Frontal cortex (tissue), 4 donors: ENCODE measurements at places on chromosomes 5 and 9. TPM values are rescaled to one million over a fixed set of nuclear protein-coding genes. Genes with fewer than 3 reads are reported as not detected.

The LCN15 gene
- total RNA-seq = not detected

The NXNL2 gene
- total RNA-seq = 0.41 TPM

GRCh38 chr5:117748336-117748735 is 1173.7 kb upstream of the SEMA6A start:
- DNase-seq = no peak

GRCh38 chr9:75183306-75183705 is 95.0 kb downstream of the OSTF1 start:
- no peak for DNase-seq

GRCh38 chr9:86792136-86792535 is 155.2 kb downstream of the GAS1 start:
- no peak for DNase-seq

The SPINK14 gene
- not detected for total RNA-seq

DNA sequence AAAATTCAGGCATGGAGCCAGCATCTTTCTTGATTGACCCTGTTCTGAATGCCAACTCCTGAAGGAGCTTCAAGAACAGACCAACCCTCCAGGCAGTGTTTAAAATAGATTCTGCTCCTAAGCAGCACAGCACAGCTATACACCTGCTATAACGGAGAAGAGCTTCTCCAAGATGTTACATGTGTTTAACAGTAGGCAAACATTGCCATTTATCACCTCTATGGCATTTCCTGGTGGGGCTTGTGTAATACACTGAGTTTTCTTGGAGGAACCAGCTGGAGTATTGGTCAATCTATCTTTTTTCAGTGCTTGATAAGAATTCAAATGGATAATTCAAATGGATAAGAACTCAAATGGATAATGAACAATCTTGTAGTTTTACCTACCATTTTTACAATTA is 615.1 kb downstream of the CDH12 start:
- no peak for DNase-seq

GRCh38 chr5:128673000-128673399 is 135.0 kb upstream of the FBN2 start:
- no peak for DNase-seq

GRCh38 chr5:55604611-55605067 is 69.9 kb upstream of the PLPP1 start:
- DNase-seq = no peak
